Activated T-cell treated with anti-CD3 and anti-CD28 coated beads for 4 hours (primary cell): ENCODE measurements at places on chromosomes 7 and 10.

GRCh38 chr7:904847-905246, 28.5 kb downstream of the GET4 start:
- no peak for DNase-seq

DNA sequence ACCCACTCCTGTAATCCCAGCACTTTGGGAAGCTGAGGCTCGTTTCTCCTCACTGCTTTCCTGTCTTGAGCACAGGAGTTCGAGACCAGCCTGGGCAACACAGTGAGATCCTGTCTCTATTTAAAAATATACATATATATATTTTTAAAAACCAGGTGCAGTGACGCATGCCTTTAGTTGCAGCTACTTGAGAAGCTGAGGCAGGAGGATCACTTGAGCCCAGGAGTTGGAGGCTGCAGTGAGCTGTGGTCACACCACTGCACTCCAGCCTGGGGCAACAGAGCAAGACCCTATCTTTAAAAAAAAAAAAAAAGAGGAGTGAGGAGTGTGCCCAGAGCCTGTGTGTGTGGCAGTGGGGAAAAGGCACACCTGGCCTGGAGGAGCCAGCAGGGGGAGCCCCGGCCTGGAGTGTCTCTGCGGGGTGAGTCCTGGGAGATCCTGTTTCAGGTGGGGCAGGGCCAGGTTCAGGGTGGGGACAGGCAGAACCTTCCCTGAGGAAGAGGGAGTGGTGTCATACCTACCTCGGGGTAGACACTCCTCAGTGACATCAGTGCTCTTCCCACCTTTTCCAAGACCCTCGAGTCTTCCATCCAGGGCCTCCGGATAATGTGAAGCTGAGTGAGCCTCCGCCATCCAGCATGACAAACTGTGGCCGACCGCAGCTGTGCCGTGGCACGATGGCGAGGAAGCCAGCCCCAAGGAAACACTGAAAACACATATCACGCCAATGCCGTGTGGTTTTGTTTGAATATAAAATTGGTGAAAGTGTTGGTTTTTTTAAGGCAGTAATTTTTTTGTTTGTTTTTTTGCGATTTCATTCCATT, 9.0 kb upstream of the ARPC1B start:
- DNase-seq: peak; percentile 61

- DNase-seq: no peak
These were observed 220 bp upstream of the ZKSCAN5 start for GRCh38 chr7:99504281-99504602.

DNA sequence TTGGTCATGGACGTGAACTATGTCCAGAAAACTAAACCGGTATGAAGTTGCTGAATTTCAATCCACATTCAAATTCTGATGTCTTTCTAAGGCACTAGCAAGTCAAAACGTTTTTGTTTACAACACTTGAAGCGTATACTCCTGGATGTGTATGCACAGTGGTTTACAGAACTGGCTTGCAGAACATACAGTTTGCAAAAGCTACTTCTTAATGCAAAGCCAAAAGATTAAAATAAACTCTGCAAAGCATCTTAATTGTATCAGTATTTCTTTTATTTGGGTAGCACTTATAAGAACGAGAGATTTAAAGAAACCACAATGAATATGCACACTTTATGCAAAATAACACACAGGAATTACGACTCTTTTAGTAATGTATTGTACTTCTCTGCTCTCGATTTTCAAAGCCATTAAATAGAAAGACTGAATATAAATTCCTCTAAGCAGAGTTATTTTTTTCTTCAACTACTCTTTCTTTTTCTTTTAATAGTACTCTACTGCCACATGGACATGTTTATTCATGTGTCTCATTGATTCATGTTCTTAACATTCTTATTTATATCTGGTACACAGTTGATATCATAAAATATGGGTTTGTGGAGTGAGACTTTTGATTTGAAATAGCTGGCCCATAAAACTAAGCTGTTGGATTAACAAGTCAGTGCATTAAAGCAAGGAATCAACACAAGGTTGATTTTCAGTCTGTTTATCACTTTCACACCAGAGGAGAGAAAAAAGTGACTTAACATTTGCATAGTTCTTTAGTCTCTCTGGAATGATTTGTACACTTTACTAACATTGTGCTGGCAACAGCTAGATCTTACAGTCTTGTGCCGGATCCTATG, 189.4 kb upstream of the STEAP4 start:
- no peak for DNase-seq

DNA sequence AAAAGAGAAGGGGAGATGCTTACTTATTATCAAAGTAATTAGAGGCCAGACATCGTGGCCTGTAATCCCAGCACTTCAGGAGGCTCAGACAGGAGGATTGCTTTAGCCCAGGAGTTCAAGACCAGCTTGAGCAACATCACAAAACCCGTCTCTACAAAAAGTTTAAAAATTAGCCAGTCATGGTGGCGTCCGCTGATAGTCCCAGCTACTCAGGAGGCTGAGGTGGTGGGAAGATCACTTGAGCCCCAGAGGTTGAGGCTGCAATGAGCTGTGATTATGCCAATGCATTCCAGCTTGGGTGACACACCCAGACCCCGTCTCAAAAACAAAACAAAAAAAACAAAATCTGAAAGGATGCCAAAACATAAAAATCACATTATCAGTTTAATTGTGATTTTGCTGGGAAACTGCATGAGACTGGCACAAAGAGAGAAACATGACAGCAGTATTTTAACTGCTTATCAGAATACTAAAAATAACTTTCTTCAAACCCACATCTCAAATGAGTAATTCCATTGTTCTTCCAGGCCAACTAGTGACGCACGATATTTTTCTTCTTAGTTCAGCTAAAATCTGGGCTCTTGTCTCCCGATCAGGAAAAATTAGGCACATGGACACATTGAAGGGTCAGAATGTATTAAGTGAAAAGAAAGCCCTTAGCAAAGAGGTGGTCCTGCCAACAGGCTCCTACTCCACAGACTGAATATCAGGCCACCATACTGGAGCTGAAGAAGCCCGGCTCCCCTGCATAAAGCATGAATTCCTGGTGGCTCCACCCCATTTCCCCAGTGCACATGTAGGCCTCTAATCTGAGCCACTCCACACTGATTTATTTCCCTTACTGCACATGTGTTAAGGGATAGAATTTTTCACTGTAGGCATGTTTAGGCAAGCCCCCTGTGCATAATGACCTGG, 9.6 kb upstream of the CCM2 start:
- DNase-seq: no peak

GRCh38 chr10:97718659-97719142, 5.2 kb downstream of the MARVELD1 start:
- no peak for DNase-seq

DNA sequence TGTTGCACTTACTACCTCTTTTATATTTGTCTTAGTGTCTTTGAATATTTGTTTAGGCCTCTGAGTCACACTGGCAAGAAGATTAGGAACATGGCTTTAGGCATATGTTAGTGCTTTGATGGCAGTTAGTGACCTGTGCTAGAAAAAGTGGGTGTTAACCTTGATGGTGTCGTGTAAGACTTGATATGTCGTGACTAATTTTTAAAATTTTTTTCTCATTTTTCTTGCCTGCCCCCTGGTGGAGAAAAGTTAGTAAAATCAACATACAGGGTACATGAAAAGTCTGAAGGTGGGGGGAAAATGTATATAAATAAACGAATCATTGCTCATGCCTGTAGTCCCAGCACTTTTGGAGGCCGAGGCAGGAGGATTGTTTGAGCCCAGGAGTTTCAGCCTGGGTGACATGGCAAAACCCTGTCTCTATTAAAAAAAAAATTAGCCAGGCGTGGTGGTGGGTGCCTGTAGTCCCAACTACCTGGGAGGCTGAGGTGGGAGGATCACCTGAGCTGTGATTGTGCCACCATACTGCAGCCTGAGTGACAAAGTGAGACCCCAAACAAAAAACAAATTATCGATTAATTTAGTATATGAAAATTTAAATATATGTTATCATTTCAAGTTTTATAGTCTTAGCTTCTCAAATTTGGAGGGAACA, 44.6 kb downstream of the TAX1BP1 start:
- DNase-seq: peak; percentile 15

DNA sequence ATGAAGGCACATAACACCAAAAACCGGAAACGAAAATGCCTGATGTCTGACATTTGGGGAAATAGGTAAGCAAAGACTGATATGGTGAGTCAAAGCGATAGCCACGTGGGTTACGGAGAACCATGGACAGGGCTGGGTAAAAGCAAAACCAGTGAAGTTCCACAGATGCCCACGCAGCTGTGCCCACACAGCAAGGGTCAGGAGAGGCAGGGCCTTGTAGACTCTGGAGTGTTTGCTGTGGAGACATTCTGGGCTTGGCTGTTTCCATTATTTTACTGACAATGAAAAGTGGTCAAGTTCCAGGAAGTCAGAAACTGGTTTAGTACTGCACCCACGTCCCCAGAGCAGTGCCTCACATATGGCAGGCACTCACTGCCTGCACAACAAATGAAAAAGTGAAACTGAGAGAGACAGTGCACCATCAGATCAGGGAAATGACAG, 148.7 kb downstream of the ZMYND11 start:
- no peak for DNase-seq

DNA sequence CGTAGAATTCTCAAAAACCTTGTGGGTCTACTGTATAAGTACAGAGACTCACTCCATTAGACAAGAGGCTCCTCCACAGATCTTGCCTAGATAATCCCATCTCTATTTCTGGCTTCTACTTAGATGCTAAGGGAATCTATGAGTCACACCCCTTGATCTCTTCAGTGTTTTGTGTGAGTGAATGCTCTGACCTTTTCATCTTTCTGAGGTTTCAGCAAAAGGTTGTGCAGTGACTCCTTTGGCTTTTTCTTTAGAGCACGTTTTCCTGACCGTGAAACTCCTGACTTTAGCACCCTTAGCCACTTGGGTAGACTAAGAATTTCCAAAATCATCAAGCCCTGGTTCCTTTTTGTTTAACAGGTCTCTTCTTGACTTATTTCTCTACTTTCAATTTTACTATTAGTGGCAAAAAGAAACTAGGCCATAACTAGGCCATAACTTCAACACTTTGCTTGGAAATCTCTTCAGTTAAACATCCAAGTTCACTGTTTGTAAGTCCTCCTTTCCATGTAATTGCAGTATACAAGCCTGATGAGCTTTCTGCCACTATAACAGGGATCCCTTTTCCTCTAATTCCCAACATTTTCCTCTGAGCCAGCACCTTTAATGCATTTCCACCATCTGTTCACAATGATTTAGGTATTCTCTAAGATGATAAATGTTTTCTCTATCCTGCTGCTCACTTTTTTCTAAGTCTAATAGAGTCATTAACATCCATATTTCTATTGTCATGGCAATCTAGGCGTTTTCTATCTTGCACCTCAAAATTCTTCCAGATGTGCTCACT, 19.4 kb downstream of the COPG2 start:
- no peak for DNase-seq

- DNase-seq: no peak
These were observed 362.6 kb downstream of the PAXIP1 start for GRCh38 chr7:154640266-154640865.

GRCh38 chr10:66788178-66788987, 137.5 kb upstream of the LRRTM3 start:
- DNase-seq: no peak

DNA sequence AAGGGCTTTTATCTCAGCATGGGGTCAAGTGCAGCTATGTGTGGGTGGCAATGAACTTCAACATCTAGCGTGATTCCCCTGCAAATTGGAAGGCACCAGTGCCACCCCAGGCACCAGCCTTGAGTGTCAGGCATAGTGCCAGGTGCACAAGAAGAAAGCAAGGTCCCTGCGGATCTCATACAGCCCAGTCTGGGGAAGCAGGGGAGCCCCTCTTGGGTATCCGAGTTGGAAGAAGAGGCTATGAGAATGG, 269.0 kb downstream of the RPS24 start:
- no peak for DNase-seq

DNA sequence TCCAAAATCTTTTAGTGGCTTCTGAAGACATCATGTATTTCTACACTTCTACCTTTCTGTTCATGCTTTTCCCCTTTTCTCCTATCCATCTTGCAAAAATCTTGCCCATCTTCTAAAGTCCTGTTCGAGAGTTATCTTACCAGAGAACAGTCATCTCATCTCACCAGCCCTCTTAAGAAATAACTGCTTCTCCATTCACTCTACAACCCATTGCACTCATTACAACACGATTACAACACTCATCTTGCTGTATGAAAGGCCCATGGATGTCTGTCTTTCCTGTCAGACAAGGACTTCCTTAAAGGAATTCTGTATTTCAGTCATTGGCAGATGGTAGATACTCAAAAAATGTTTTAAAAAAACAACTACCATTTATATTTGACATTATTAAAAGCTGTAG, 30.8 kb downstream of the ZNF438 start:
- no peak for DNase-seq

- no peak for DNase-seq
These were observed 211.7 kb upstream of the MKI67 start for GRCh38 chr10:128337860-128338378.

DNA sequence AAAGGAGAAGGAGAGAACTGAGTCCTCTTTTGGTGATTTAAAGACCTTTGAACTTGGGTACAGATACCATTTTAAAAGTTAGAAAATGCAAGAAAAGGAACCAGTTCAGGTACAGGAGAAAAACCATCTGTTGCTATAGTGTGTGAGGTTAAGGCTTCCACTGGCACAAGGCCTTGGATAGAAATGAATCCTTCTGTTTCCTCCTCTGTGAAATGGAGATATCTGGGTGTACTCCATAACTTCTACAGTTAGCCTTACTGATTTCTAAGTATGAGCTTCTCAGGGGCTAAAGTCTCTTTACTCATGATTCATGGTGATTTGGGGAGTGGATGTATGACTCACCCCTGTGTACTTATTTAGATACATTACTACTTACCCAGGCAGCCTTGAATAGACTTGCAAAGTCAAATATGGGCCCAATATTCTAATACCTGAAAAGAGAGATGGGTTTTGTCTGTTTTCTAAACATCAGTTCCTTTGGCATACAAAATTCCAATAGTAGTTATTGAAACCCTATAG, 117.2 kb upstream of the ADO start:
- no peak for DNase-seq

DNA sequence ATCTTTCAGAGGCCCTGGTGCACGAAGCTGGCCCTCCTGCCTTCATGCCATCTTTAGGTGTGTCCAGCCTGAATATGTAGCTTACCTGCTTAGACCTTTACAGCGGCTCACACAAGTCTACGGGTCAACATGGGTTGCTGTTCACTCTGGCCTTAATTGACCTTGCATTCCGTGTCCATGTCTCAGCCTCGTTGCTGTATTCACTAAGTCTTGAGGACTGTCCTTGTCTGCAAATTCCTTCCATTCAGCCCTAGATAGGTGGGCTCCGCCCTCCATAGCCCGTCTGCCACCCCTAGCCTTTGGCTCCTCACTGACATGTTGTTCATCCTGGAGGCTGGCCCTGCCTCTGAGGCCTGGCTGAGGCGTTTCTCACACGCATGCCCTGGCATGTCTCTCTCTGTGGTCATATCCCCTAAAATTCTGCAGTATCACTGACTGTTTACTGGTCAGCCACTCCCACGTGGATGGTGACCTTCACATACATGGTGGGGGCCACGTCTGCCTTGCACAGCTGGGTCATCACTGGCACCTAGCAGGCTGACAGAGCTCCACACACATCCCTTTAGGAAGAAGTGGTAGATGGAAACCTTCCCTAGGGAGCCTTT, 394.1 kb upstream of the MKI67 start:
- DNase-seq: no peak

GRCh38 chr10:93379731-93380575, 102.2 kb downstream of the MYOF start:
- no peak for DNase-seq
